CD8-positive, alpha-beta memory T cell (primary cell): ENCODE measurements at places on chromosomes 11 and 22. TPM values are rescaled to one million over a fixed set of nuclear protein-coding genes. Genes with fewer than 3 reads are reported as not detected.

The SNAP29 gene
- total RNA-seq, result 23.3 TPM

- H3K4me3 ChIP-seq, result no peak overlapping the region
- H3K36me3 ChIP-seq, result no peaks in the 10 kb centered on the region
- no peak for DNase-seq
- no peak overlapping the region for H3K27ac ChIP-seq
These were observed 1396.8 kb downstream of the LRRC4C start for GRCh38 chr11:40062616-40063015.

The DEFB131B gene
- total RNA-seq, result not detected

GRCh38 chr22:39577900-39578299, 7.3 kb downstream of the CACNA1I start:
- no peaks in the 10 kb centered on the region for H3K27me3 ChIP-seq
- DNase-seq, result no peak
- no peak overlapping the region for H3K4me3 ChIP-seq
- no peaks in the 10 kb centered on the region for H3K4me1 ChIP-seq
- no peak overlapping the region for H3K27ac ChIP-seq

DNA sequence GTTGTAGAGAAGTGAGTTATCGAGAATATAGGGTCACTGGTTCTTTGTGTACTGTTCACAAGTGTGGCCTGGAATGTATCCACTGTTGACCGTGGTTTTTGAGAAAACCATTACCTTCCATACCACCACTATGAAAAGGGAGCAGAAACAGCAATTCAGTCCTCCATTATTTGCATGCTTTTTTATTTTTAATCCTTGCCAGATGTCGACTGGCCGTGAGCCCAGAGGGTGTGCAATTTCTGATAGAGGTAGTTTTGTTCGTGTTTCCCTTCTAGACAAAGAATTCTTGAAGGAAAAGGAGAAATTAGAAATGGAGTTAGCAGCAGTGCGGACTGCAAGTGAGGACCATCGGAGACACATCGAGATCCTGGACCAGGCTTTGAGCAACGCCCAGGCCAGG, 81.7 kb downstream of the AMOTL1 start:
- no peak overlapping the region for H3K4me3 ChIP-seq
- H3K4me1 ChIP-seq, result no peaks in the 10 kb centered on the region
- H3K36me3 ChIP-seq, result no peaks in the 10 kb centered on the region
- no peak for DNase-seq

- DNase-seq, result no peak
- no peaks in the 10 kb centered on the region for H3K4me1 ChIP-seq
- H3K4me3 ChIP-seq, result no peak overlapping the region
- no peak overlapping the region for H3K27ac ChIP-seq
- no peaks in the 10 kb centered on the region for H3K36me3 ChIP-seq
These were observed 32.5 kb downstream of the ADORA2A start for GRCh38 chr22:24459911-24460310.

The ARFIP2 gene
- total RNA-seq, result 47.5 TPM

DNA sequence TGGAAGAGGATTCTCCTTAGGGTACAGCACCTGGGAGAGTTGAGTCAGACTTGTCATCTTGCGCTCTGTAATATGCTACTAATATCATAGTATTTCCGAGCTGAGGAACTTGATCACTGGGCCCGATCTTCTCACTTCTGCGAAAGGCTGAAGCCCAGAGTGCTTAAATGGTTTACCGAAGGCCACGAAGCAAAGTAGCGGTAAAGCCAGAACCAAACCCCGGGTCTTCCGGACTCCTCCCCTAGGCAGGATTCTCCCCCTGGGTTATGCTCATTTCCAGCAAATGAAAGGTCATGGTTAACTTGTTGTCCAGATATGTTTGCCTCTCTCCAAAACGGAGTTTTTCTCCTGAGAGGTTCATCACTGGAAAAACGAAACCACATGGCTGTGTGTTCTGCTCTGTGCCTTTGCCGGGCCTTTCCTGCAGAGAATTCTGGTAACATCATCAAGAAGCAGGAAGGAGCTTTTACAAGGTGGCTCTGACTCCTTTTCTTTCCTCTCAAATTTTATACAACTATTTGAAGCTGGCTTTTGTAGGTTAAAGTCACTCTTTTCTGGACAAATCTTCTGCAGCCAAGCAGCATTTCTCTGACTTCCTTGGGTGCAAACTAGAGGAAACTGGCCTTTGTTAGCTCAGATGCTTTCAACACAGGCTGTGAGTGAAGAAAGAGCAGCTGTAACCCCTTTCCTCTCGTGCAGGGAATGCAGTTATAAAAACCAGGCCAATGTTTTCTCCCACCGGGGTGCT, 35.5 kb downstream of the UBASH3B start:
- no peaks in the 10 kb centered on the region for H3K27me3 ChIP-seq
- peak overlapping the region; percentile 51 for H3K4me3 ChIP-seq
- no peaks in the 10 kb centered on the region for H3K36me3 ChIP-seq
- no peak for DNase-seq

DNA sequence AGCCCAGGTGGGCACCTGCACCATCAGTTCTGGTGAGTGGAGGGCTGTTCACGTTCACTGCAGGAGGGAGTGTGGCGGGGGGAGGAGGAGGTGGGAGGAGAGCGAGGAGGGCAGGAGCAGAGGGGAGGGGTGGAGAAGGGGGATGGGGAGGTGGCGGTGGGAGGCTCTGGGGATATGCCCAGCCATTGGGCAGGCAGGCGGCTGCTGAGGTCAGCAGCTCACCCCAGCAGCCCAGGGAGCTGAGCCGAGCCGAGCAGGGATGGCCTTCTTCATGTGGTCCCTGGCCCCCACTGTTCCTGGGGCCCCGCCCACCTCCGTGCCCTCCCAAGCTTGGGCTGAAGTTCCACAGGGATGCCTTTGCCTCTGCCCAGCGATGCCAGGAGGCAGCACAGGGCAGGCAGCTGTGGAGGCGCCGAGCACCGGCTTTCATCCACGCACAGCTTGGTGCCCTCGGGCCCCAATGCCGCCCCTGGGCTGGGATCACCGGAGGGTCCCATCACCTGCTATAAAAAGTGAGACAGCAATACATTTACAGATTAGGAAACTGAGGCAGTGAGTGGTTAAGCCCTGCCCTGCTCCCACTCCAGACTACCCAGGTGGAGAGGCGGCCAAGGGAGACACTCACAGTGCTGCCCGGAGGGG, 21.6 kb downstream of the RTN4R start:
- H3K4me1 ChIP-seq, result peaks cover 46% of the 10 kb centered on the region
- H3K27ac ChIP-seq, result no peak overlapping the region
- DNase-seq, result no peak
- no peak overlapping the region for H3K4me3 ChIP-seq
- no peaks in the 10 kb centered on the region for H3K27me3 ChIP-seq
- no peaks in the 10 kb centered on the region for H3K36me3 ChIP-seq
